GDM1 (cell line): ENCODE measurements at places on chromosomes 5 and 9.

GRCh38 chr5:22473886-22474285 is 379.3 kb downstream of the CDH12 start:
- DNase-seq: no peak

- no peak for DNase-seq
Measured at GRCh38 chr5:20077186-20077585, 89.2 kb upstream of the CDH18 start.

- no peak for DNase-seq
Measured at GRCh38 chr9:69308206-69308931, 16.6 kb upstream of the ENTREP1 start.

DNA sequence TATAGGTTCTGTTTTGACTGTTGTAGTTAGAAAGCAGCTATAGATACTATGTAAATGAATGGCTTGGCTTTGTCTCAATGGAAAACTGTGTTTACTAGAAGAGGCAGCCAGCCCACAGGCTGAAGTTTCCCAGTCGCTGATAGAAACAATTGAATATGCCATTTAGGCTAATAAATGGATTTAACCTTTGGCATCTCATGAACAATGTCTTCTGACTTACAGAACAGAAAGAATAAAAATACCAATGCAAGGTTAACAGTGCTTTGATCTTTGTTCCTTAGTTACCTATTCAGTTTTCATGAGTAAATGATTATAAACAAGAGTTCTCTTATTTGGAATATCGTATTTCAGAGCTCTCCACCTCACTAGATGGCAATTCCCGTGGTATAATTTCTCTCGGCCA is 120.6 kb downstream of the PAM start:
- DNase-seq: no peak

GRCh38 chr9:4769321-4770080 is 23.2 kb upstream of the RCL1 start:
- DNase-seq: no peak

GRCh38 chr9:3385871-3386270 is 139.9 kb downstream of the RFX3 start:
- DNase-seq: no peak

- DNase-seq: no peak
Measured at GRCh38 chr9:91147079-91147708, 214.5 kb downstream of the AUH start.

GRCh38 chr9:4662108-4662988 is at the start of gene PLPP6:
Gene PLPP6 (plus strand): TSS chr9:4662294. CDS start chr9:4662376, 82 bp downstream.
- DNase-seq: peak; percentile 58

DNA sequence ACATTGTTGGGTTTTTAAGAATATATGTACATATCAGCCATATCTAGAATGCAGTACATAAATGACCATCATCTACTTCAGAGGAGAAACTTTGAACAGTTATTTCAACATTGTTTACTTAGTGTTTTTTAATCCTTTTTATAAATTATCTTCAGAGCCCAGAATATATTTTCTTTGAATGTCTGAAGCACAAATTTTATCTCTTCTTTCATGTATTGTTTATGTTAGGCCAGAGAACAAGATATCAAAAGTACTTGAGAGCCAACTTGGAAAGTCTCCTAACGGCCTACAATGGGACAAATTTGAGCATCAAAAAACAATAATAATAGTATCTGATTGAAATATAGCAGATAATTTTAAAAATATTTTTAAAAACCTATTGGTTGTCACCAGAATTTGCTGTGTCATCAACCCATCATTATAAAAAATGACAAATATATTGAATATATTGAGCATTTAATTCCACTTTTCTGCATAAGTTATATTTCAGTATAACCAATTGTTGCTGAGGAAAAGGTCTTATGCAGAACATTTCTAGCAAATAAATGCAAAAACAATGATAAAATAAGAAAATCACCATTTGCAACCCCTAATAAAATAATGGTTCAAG is 67.5 kb upstream of the CCNG1 start:
- no peak for DNase-seq

GRCh38 chr5:56166671-56167385 is 66.3 kb downstream of the ANKRD55 start:
- DNase-seq: no peak

- no peak for DNase-seq
Measured at GRCh38 chr5:72871366-72872024, 55.0 kb downstream of the TNPO1 start.

- no peak for DNase-seq
Measured at GRCh38 chr5:132663771-132664695, 6.1 kb downstream of the IL13 start.

DNA sequence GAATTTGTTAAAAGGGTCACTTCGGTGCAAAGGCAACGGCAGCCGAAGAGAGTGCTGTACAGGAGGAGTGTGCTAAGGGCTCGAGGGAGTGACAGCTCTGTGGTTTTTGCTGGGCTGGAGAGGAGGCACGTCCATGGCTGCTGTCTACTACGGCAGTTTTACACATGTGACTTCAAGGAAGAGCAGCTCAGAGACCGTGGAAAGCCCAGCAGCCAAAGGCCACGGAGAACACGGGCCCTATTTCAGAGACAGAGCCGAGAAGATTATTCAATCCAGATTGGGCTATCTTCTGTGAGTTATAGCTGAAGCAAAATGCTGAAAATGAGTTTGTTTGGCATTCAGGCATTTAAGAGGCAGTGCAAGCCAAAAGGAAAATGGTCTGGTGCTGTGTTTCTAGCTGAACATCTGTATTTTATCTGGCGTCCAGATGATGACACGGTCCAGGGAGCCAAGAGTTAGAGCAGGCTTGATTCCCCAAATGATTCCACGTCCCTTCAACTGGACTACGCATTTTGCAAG is 96.4 kb downstream of the RFK start:
- DNase-seq: no peak

- no peak for DNase-seq
Measured at GRCh38 chr5:131795879-131796792, 681 bp downstream of the FNIP1 start.

- DNase-seq: no peak
Measured at GRCh38 chr5:178389026-178389729, 156.6 kb upstream of the PHYKPL start.

DNA sequence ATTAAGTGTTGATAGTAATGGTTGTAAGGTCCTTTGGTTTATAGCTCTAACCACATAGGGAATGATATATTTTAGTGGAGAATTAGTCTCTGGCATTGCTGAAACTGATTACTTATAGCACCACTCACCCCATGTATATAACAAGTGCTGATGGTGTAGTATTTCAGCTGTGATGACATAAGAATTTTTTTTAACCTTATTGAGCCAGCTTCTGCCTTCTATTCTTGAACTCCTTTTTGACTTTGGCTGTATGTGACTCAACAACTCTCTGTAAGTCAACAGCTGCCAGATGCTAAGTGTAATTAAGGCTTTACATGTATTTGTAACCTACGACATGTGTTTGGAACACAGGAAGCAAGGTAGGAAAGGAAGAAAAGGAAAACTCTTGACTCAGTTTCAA is 929.6 kb upstream of the WWC1 start:
- no peak for DNase-seq
